H1 (cell line): ENCODE measurements at places on chromosomes 6 and 20.

DNA sequence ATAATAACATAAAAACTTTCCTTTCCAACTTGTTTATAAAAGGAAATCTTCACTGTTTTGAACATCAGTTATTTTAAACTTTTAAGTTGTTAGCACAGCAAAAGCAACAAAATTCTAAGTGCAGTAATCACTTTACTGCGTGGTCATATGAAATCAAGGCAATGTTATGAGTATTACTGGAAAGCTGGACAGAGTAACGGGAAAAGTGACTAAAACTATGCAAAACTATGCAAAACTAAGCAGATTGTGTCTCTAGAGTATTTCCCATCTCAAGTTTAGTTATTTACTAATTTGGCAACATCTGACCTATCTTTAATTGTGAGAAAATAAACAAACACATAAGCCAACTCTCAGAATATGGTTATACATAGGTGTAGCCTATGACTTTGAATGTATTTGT, 10.9 kb upstream of the ANKEF1 start:
- no peak for DNase-seq

DNA sequence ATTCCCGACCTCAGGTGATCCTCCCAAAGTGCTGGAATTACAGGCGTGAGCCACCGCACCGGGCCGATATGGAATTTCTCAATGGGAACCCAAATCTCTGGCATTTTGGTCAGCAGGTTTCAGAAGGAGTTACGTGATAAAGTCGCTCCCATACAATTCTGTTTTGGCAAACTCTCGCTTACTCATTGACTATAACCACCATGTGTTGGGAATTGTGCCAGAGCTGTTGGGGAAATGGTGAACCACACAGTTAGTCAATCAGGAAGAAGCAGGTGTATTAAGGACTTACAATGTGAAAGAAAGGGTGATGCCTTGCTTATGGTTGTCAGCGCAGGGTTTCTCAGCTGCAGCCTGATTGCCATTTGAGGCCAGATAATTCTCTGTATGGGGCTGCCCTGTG, 410.5 kb downstream of the QKI start:
- no peak for DNase-seq

DNA sequence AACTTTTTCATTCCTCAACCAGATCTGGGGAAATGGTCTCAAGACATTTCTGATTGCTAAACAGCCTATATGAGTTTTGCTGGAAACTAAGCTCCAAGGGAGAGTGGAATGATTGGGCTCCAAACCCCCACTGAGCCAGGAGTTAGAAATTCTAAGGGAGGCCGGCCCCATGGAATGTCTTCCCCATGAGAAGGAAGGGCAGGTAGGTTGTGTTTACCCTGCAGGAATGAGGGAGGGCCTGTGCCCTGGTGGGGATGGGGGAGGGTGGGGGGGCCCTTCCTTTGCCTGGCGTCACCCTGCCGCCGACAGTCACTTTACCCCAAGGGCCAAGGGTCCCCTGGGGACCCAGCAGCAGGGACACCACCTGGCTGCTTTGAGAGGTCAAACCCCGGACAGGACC, 298.9 kb downstream of the TFAP2C start:
- no peak for DNase-seq

GRCh38 chr6:8337147-8337546, 98.2 kb downstream of the SLC35B3 start:
- DNase-seq, result no peak

- DNase-seq, result peak; percentile 64
These were observed 756 bp downstream of the MOXD1 start for GRCh38 chr6:132400555-132400882.

DNA sequence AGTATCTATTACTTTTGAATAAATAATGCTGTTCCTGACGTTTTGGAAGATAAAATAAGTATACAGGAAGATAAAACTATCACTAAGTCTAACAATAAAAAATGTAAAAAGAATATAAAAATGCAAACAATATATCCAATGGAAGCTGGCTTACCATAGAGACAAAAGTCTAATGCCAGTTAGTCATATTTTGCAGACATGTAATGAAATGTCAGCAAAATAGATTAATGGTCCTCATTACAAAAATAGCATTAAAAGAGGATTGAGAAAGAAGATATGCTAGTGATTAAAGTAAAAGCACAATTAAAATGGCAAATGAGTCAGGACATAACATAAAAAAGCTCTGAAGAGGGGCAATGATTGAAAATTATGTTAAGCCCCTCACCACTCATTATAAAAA, 265.0 kb downstream of the MMUT start:
- no peak for DNase-seq

- no peak for DNase-seq
These were observed 725 bp downstream of the BTBD3 start for GRCh38 chr20:11918391-11918845.

DNA sequence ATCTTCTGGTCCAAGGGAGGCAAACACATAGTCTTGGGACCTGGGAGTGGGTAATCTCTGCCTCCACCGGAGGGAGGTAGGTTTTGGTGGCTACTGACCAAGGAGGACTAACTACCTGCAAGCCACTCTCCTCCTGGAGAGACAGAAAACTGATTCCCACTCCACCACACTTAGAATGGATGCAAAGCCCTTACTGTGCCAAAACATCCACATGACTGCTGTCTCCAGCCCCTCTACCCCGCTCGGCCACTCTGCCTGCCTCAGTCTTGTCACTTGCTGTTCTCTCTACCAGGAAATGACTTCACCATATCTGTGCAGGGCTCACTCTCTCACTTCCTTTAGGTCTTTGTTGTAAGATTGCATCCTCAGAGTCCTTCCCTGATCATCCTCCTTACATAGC, 129.5 kb upstream of the ARG1 start:
- no peak for DNase-seq

DNA sequence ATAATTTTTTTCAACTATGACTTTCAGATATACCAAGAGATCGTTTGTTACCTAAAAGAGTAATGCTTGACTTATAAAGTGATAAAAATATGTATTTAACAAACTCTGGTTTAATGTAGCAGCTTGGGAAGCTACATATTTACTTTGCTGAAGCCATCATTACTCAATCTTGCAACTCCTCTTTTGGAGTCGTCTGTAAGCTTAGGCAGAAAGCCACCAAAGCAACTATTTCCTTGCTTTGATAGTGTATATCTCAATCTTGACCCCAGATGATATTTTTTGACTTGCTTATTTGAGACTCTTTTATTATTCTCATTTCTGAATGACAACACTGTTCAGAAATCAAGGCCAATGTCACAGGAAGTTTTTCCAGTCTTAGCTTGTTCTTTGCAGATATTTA, 183.0 kb downstream of the SAMD5 start:
- no peak for DNase-seq

GRCh38 chr6:22765015-22765414, 195.6 kb downstream of the HDGFL1 start:
- no peak for DNase-seq

GRCh38 chr6:26033941-26034354, 53.3 kb upstream of the HFE start:
- DNase-seq, result no peak
